ENCODE measurements at places on chromosomes 5 and 9.
A peak's percentile ranks its signal among the peaks of the same experiment; 100 is the strongest.

- no peak for DNase-seq
Observed at GRCh38 chr5:96128204-96128864, 166.7 kb upstream of the ELL2 start.

- peak; percentile 62 for DNase-seq
Observed at GRCh38 chr9:35882263-35882848, 12.2 kb upstream of the OR13J1 start.

- no peak for DNase-seq
Observed at GRCh38 chr5:45017568-45017967, 208.8 kb downstream of the MRPS30 start.

DNA sequence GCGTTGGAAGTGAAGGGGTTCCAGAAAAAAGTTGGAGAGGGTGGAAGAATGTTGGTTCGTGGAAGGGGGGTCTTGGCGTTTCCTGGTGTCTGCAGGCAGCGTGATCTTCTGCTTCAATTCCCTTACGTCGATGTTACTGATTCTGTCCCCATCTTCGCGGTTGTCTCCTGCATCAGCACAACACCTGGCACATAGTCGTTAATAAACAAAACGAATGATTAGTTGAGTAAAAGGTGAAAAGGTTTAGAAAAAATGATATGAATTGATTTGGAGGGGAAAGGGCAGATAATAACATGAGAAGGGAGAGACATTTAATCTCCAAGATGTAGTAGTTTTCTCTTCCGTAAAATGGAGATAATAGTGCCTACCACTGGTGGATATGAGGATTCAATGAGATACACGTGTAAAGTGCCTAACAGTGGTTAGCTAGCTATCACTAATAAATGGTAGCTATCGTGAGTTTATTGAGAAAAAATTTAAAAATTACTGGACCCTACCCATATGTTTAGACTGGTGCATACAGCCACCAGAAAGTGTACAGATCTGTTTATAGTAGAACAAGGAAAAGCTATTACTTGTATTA is 556 bp downstream of the MTREX start:
- no peak for DNase-seq

- no peak for DNase-seq
Observed at GRCh38 chr5:92861531-92862285, 719.3 kb downstream of the NR2F1-AS1 start.

DNA sequence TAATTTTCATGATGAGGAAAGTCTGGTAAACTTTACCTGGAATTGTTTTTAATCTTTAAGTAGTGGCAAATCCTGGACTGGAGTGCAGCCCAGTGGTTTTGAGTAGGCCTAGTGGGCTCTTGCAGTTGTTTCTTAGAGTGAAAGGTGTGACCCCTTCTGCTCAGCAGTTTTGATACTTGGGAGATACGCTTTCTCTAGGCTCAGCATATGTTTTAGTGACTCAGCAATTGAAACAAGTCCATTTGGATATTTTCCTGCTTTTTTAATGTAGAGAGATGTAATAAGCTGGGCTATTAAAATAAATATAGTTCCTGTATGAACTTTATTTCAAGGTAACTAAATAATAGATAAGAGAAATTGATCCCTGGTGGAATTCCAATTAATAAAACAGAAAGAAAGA is 6.0 kb downstream of the POLR3G start:
- DNase-seq: no peak

DNA sequence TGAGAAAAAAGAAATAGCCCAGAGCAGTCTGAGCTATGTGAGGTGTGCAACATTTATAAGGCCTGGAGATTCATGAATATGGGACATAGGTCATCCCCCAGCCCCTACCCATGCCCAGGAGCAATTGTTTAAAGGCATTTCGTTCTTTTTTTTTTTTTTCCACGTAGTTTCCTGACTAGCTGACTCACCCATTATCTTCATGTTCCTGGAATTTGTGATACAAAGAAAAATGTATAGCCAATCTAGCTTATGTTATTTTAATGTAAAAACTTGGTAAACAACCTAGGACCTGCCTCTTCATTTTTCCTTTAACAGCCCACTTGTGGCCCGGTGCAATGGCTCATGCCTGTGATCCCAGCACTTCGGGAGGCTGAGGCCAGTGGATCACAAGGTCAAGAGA is 81.3 kb downstream of the OSTF1 start:
- DNase-seq: no peak

GRCh38 chr5:180910735-180911134 is 11.8 kb downstream of the BTNL8 start:
- DNase-seq: no peak

DNA sequence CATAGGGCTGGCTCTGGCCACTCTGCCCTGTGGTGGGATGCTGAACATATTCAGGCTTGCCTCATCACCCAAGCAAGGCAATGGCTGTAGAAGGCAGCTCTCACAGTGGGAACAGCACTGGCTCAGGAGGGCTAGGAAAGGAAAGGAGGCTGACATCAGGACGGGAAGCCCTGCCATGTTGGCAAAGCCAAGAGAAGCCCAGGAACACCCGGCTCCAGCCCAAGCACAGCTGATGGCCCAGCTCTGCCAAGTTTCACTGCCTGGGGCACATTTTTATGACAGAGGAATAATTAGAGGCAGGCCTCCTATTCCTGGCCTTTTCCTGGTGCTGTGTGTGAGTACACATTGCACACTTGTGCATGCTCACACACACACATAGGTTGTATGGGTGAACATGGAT is 163.6 kb upstream of the SMIM23 start:
- no peak for DNase-seq

GRCh38 chr5:165573445-165573844 is 2068.0 kb downstream of the MAT2B start:
- DNase-seq: no peak

- DNase-seq: no peak
Observed at GRCh38 chr9:34143116-34143515, 16.6 kb upstream of the DCAF12 start.

GRCh38 chr9:89714321-89714720 is 109.5 kb downstream of the GADD45G start:
- no peak for DNase-seq

DNA sequence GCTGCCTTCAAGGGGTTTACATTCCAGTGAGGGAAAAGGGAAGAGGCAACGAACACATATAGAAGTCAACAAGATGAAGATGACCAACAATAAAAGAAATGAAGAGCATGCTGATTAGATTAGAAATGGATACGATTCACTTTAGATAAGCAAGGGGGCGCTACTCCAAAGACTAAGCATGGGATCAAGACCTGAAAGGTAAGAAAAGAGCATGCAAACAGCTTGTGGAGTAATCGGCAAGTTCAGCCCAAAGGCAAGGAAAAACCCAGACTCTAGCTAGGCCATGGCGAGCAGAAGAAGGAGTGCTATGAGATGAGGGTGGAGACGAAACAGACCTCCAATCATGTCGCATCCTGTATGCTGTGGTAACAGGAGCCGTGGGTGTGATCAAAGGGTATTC is 124.4 kb downstream of the FANCC start:
- no peak for DNase-seq

GRCh38 chr5:133990396-133990795 is 14.4 kb downstream of the VDAC1 start:
- no peak for DNase-seq

- no peak for DNase-seq
Observed at GRCh38 chr5:139088024-139088423, 110.1 kb downstream of the SIL1 start.

DNA sequence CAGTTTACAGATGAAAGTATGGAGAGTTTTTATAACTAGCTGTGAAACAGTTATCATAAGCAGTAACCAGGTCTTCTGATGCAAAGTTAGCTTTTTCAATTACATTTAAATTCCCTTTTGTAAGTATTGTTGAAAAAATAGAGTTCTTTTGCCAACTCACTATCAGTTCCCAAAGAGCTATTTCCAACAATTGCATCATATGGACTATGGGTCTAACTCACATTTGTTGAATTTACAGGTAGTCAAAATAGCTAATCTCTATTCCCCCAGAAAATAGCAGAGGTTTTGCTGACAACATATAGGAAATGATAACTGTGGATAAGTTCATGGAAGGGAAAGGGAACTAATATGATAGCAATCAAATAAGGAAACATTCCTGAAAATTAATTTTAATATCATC is 1.4 kb downstream of the SPINK1 start:
- DNase-seq: no peak

GRCh38 chr9:76619640-76620039 is 144.6 kb upstream of the PCA3 start:
- DNase-seq: no peak

GRCh38 chr9:95857124-95857523 is 18.4 kb upstream of the ERCC6L2 start:
- no peak for DNase-seq

DNA sequence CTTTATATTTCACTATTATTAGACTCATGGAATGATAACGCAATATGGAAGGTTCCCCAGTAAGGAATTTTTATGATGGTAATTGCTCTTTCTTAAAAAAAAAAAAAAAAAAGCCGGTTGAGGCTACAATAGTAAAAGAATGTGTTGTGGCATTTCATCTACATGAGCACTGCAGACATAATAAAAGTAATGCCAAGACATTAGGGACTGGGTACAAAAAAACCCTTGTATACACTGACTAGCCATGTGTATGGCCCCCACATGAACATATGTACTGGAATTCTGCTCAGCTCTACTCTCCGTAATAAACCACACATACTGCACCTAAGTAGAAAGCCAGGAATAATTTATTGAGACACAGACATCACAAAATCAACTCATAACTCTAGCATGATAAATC is 218.4 kb downstream of the ADAMTS6 start:
- no peak for DNase-seq

DNA sequence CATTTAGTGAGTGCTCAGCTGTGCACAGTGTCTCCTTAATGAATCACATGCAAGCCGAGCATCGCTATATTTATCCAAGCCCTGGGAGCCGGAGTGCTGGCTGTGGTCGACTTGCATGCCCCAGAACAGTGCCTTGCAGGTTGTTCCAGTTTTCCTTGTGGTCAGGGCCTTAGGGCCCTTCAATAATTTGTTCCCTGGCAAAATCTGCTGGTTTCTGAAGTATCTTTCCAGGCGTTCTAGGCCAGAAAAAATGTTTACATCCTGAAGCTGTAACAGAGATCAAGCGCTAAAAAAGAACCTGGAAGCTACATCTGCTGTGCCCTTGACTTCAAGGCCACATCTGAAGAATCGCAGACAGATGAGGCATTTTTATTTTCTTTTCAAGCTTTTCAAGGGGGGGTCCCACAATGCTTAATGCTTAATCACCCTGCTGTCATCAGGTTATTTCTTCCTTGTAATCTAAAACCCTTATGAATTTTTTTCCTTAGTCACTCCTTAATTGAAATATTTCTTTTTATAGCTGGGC is 105.8 kb downstream of the DOCK2 start:
- no peak for DNase-seq

DNA sequence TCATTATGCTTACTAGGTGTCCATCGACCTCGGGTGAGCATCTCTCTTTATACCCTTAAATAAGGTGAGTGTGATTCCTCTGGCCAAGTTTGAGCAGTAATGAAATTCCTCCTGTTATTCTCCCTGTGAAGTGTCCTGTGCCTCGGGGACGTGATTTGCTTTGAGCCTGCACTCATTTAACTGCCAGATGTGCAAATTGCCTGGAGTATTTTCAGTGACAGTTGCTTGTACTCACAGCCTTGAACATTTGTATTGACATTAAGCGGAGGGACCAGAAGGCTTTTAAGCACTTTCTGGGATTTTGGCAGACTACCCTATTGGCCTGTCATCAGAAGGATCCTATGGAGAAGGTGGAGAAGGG is 126.9 kb downstream of the DOCK2 start:
- no peak for DNase-seq
